ENCODE measurements at places on chromosomes 4 and X.

GRCh38 chrX:68490644-68491043, 8.2 kb upstream of the YIPF6 start:
- peak; percentile 48 for DNase-seq

DNA sequence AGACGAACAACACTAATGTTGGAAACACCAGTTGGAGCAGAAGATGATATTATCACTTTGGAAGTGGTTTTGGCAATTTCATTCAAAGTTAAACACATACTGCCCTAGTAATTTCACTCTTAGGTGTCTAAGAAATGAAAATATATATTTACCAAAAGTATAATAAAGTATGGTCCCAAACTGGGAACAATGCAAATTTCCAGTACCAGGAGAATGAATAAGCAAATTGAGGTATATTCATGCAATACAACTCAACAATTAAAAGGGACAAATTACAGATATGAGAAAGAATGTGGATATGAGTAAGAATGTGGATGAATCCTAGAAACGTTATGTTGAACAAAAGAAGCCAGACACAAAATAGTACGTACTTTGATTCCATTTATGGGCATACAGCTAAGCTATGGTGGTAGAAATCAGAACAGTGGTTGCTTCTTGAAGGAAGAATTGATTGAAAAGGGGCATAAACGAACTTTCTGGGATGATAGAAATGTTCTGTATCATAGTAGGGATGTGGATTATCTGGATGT, 10.0 kb downstream of the ELMOD2 start:
- no peak for DNase-seq

DNA sequence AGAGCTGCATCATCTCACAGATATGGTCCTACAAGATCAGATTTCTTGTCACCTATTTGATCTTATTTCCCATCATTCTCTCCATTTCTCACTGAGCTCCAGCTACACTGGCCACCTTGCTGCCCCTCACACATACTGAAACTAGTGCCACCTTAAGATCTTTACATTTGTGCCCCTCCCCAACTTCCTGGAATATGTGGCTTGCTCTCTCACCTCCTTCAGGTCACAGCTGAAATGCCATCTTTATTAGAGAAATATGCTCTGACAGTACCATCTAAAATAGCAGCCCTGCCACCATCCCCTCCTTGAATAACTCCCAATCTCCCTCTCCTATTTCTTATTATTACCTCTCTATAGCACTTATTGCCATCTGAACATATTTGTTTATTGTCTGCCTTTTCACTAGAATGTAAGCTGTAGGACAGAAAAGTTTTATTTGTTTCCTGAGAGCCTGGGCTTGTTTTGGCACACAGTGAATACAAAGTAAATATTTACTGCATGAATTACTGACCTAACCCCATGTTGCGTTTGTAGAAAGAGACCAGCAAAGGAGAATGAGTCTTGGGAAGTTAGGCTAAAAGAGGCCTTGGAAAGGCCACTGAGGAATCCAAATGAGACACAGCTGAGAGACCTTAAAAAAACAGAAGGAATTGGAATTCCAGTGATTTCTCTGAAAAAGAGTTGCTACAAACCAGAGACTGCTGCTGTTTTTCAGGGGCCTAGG, 22.7 kb downstream of the DYNLT3 start:
- no peak for DNase-seq

DNA sequence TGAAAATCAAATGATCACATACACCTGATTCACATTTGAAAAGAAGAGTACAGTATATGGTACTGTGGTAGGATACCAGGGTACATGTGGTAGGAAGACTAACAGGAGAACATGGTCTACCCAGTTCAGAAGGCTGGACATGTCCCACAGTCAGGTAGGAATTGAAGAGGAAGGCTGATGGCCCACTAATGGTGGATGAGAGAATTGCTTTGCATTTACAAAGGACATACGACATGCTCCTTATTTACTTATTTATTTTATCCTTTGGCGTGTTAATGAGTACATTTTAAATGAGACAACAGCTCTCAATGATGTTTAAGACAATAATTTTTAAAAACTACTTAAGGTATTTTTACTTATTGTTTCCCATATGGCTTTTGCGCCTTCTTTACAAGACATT, 106.7 kb upstream of the BMP2K start:
- no peak for DNase-seq

DNA sequence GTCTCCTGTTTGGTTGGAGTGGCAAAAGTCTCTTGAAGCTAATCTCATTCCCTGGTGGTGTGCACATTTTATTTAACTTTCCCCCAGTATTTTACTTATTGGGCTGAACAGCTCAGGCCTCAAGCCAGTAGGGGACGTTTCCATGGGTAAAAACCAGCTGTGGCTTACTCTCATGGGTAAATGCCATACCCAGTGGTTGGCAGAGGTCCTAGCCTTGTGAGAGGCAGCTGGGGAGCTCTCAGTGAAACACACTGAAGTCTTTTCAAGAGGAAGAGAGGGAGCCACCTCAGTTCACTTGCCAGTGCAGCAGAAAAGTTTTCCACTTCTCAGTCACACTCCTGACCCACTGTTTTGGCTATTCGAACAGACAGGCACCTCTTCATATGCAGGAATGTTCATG, 1964.2 kb downstream of the ARAP2 start:
- no peak for DNase-seq

- no peak for DNase-seq
Measured at GRCh38 chrX:122422547-122422946, 761.5 kb upstream of the GRIA3 start.
